ENCODE measurements at places on chromosomes 5 and 9.

- no peak for DNase-seq
Observed at GRCh38 chr9:115650768-115651167, 502.8 kb upstream of the PAPPA start.

DNA sequence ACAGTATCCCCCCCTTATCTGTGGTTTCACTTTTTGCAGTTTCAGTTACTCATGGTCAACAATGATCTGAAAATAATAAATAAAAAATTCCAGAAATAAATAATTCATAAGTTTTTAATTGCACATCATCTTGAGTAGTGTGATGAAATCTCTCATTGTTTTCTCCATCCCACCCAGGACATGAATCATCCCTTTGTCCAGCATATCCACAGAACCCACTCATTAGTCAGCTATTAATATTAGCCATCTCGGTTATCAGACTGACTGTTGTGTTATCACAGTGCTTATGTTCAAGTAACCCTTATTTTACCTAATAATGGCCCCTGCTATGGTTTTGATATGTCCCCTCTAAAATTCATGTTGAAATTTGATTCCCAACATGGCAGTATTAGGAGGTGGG, 40.7 kb downstream of the FAM114A2 start:
- DNase-seq = no peak

DNA sequence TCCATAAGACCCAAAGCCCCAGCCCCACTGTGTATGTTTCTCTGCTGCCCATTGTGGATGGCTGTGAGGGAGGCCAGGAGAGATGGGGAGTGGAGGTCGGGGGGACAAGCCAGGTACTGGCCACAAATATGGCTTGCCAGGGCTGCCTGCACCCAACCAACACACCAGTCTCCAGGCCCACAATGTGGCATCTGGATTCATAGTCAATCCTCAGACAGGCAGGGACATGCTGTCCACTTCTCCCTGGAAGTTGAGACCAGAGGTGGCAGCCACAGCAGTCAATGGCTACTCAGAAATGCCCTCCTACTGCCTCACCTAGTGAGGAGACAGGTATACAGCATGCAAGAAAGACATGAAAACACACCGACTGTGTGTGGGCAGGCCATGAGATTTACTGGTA, 61.2 kb upstream of the SLC25A51 start:
- DNase-seq = no peak

- no peak for DNase-seq
Observed at GRCh38 chr9:109517901-109518377, 19.8 kb upstream of the PTPN3 start.

GRCh38 chr5:73534011-73534644, 31.3 kb downstream of the ANKRA2 start:
- no peak for DNase-seq

DNA sequence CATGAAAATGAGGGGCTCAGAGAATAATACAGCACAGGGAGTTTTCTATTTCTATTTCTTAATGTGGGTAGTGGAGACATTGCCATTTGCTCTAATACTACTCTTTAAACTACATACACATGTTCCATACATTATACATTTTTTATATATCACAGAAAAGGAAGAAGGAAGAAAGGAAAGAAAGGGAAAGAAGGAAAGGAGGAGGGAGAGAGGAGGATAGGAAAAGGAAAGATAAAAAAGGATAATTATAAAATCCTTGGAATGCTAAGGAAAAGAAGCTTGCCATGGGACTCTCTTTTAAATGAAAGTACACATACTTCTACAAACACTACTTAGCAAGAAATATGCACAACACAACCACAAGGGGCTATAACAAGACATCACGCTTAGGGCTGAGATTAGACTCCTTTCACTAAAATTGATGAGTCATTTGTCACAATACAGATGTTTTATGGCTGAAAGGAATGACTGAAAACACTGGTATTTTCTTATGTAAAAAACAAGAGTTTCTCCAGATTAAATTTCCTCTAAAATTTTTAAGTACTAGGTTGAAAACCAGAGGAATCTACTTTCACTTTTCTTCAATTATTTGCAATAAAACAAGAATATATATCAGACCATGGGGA, 219.8 kb downstream of the ARL15 start:
- peak; percentile 15 for DNase-seq

DNA sequence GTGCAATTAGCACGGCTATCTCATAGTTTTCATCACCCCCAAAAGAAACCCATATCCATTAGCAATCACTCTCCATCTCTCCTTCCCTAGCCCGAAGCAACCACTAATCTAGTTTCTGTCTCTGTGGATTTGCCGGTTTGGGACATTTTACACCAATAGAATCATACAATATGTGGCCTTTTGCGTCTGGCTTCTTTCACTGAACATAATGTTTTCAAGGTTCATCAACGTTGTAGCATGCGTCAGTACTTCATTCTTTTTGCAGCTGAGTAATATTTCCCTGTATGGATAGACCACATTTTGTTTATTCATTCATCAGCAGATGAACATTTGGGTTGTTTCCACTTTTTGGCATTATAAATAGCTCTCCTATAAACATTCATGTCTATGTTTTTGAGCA, 75.4 kb upstream of the TBC1D2 start:
- no peak for DNase-seq

GRCh38 chr5:139415221-139415861, 11.5 kb upstream of the SPATA24 start:
- no peak for DNase-seq

GRCh38 chr5:124054564-124054963, 542.6 kb downstream of the CSNK1G3 start:
- no peak for DNase-seq

- DNase-seq = no peak
Observed at GRCh38 chr5:5467737-5468136, 45.3 kb downstream of the ICE1 start.

DNA sequence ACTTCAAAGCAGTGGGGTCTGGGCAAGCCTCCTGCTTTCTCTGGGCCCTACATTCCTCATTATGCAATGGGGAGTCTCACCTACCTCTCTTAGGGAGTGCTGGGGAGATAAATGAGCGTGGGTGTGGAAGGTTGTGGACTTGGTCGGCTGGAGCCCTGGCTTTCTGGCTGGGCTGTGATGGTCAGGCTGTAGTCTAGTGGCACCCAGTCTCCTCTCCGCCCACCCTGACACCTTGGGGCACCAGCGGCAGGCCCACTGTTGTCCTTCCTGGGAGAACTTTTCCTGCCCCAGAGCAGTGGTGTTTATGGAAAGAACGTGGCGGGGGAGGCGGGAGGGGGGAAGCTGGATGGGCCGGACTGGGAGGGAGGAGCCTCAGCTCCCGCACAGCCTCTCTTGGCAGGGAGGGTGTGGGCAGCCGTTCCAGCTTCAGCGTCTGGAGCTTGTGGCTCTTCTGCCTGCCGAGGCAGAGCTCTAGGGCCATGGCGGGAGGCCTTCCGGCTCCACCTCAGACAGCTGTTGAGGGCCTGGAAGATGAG, 4.1 kb downstream of the PTGS1 start:
- no peak for DNase-seq

DNA sequence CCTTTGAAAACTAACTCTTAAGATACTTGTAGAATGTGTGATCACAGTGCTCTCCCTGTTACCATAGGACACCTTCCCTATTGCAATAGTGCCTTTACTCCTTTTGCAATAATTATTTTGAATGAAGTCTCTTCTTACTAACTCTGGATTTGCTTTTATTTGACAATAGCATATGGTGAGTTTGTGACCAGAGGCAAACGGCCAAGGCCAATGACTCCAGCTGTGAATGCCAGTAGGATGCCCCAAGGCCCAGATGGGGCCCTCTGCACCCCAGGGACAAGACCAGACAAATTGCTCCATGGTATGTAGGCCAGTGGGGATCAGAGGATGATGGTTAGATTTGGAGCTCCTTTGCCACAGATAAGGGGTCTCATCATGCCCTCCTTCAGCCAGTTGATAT, 116.9 kb downstream of the NPR3 start:
- no peak for DNase-seq

DNA sequence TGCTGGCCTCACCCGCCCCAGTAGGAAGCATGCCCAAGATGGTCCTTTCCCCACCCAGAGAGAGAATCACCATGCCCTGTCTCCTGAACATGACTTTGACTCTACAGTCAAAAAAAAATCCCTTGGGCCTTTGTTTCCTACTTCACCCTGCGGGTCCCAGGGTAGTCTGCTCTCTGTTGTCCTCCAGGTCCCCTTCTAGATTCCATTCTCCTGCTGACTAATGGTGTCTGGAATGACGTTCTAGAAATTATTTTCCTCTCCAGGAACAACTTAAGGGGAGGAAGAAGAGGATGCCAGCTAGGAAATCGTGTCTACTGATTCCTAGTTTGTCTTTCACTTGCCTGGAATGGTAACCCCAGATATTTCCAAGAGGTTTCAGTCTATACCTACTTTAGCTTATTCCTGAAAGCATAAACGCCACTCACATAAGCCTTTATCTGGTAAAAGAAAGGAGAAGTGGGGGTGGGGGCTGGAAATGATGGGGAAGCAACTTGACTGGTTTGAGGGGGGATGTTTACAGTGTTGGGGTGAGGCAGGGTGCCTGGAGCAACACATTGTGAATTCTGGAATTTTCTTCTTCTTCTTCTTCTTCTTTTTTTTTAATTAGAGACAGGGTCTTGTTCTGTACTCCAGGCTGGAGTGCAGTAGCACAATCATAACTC, 93.9 kb downstream of the SNX18 start:
- DNase-seq = no peak

- DNase-seq = no peak
Observed at GRCh38 chr5:95949810-95950209, 11.8 kb downstream of the ELL2 start.

DNA sequence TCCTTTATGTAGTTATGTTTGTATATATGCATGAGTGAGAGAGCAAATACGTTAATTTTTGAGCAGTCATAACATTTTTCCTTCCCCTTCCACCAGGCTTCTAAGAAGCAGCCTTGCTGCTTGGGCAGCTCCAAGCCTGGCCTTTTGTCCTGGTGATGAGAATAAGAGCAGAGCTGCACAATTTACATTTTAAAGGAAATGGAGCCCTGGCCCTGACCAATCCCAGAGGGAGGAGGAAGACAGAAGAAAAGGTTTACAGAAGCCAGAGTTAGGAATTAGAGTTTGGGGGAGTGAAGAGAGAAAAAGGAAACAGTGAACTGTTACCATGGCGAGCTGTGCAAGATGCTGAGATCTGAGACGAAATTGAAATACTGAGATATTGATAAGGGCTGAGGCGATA, 25.3 kb upstream of the EFNA5 start:
- DNase-seq = no peak

DNA sequence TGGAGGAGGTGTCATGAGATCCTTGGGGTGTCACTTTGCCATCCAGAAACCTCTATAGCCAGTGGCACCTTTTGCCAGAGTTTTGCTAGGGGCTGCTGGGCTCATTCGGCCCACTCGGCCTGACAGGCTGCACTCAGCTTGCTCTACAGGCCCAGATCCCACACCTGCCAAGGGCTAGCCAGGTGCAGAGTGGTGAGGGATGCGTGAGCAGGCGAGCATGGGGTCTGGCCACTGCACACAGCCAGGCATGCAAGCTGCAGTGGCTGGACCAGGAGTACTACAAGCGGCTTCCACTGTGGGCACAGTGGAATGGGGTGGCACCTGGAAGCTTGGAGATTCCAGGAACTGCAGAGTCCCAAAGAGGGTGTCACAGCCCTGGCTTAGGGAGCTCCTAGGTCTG, 372.7 kb downstream of the CHSY3 start:
- DNase-seq = no peak

DNA sequence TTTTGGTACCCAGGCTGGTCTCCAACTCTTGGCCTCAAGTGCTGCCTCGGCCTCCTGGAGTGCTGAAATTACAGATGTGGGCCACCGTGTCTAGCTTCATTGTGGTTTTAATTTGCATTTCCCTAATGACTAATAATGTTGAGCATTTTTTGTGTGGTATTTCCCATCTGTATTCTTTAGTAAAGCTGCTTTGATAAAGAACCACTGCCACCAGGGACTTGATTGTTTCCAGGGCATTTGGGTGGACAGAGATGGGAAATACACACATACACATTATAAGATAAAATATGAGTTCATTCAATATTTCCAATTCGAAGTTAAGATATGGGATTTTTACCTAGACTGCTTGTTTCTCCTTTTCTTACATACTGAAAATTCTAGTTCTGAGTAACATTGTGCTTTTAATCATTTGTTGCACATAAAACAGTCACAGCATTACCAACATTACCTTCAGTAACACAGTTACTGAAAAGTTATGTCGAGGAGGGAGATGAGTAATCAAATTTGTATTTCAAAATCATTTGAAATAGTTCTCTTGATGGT, 28.9 kb downstream of the HABP4 start:
- no peak for DNase-seq

DNA sequence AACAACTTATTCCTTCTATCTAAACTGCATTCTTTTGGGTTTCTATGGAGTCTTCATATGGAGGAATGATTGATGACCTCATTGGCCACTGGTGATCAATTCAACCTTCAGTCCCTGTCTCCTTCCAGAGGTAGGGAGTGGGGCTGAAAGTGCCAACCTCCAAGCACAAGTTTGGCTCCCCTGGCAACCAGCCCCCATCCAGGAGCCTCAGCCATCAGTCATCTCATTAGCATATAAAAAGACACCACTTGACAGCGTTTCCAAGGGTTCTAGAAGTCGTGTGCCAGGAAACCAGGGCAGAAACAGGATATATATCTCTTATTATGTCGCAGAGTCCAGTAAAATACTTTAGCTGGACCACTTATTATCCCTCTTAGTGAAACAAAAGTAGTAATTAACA, 9.8 kb downstream of the SLC31A2 start:
- no peak for DNase-seq

- no peak for DNase-seq
Observed at GRCh38 chr9:133634081-133634691, 2.0 kb upstream of the DBH start.

DNA sequence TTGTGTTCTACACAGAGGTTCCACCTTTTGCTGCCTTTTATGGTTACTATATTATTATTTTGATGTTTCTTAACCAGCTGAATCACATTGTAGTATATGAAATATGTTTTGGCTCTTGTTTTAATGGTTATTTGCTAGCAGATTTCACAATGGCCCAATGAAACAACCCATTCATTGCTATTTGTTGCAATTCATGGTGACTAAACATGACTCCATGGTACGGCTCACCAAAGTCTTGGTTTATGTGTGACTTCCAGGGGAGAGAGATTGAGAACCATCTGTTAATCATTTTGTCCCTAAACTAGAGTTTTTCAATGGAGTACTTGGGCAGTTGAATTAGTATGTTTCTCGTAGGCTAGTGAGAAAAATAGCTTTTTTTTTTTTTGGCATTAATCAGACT, 108.4 kb downstream of the GHR start:
- no peak for DNase-seq

Measured in HCT116 (cell line).